ENCODE measurements at places on chromosomes 1 and 21.

DNA sequence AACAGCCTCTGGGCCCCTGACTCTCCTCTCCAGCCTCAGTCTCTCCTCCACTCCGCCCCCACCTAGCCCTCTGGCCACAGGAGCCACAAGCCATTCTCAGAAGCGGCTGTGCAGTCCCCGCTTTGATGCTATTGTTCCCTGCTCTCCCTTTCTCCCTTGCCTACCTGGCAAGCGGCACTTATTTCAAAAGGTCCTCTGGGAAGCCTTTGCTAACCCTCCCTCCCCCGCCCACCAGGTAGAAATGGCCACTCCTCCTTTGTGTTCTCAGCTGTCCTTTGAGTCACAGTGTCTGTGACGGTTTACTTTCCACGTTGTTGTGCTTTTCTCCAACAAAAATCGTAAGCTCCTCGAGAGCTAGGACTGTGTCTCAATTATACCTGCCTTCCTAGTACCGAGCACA, 338.4 kb upstream of the PROX1 start:
- DNase-seq, result no peak

- DNase-seq, result peak; percentile 83
These were observed 57.6 kb downstream of the OPTC start for GRCh38 chr1:203551550-203551949.

DNA sequence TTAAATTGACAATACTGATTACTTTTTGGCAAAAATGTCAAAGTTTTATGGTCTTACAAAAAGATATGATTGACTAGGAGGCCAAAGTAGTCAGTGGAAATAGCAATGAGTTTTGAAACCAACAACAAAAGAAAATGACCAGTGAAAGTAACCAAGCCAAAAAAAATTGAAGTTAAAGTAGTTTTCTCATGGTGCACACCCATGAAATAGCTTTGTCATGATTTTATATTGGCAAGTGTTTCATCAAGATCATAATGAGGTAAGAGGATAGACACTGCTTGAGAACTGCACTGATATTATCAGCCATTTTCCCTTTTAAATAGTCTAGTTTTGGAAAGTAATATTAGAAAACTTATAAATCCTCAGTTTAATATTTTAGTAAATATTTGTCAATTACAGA, 206.2 kb upstream of the ADAMTS5 start:
- no peak for DNase-seq

DNA sequence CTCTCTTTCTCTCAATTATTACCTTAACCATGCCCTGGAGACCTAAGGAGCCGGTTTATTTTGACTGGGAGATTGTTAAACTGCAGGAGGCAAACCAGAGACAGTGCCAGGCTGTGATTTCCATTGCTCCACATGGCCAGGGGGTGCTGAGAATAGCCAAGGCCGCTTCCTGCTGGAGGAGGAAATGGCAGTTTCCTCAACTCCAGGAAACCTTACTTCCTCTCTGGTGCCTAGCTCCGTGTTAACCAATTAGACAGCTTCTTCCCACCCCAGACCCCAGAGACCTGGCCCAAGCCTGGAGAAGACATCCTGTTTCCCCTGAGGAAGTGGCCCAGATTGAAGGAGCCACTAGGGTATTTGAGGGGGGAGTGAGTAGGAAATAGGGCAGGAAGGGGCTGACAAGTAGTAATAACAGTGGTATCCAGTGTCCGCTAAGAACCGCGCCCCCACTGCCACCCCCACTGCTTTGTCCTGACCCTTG, 161.2 kb downstream of the PLPP3 start:
- DNase-seq, result no peak

GRCh38 chr1:222790115-222790514, 24.7 kb upstream of the DISP1 start:
- DNase-seq, result no peak

GRCh38 chr1:248783367-248783766, 27.8 kb upstream of the LYPD8 start:
- no peak for DNase-seq

DNA sequence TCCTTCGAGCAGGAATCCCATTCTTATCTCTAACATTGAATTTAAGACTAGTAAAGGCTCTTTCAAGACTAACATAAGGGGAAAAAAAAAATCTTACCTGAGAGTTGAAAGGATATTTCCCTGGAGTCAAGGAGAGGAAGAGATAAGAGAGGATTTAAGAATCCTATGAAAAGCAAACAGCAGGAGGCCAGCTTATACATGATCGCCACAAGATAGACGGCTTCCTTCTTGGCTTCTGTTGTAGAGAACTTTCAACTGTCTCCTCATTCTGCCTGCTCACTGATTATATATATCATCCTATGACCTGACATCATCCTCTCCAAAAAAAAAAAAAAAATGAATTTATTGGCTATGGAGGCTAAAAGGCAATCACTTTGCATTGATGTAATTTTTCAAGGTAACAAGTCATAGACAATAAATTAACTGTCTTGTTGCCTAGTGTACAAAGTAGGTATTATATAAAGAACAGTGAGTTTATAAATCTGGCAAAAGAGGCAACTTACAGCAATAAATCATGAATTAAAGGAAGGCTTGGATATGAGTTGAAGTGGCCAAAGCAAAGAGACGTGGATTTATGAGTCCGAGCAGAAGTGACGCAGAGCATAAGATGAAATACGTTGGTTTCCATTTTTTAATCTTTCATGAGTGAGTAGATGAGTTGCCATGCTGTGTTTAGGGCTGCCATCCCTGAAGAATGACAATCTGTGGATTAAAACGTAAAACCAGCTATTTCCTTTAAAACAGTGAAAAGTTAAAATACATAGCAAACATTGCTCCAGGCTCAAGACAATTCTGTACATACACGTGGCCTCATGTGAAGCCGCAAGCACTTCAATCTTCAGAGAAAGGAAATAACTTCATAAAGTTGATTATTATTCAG, at the start of gene UTS2:
TSS of gene UTS2 (minus strand) at position 262 of the 880 bp plus-strand sequence. CDS start at position 200, 62 bp downstream.
- no peak for DNase-seq

- DNase-seq, result no peak
These were observed 81.8 kb upstream of the C21orf91 start for GRCh38 chr21:17900990-17901385.

GRCh38 chr1:41362749-41363590, 1.7 kb downstream of the FOXO6 start:
- DNase-seq, result no peak

- peak; percentile 90 for DNase-seq
These were observed 68.9 kb downstream of the CDC7 start for GRCh38 chr1:91569411-91570119.

DNA sequence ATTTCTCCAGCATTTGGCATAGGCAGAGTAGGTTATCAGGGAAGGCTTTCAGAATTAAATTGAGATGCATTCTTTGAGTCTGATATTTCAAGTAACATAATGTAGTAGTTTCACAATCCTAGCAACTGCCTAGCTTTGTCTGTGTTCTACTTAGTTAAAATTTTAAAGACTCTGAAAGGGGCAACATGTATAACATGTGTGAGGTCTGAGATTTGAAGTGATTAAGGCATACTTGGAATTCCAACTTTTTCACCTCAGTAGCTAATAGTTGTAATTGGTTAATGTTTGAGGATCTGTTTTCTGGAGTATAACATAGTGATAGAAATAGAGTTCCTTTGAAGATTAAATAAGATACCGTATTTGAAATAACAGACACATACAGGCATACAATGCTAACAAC, 335.2 kb upstream of the BEND5 start:
- no peak for DNase-seq

Data from M059J (cell line).